Hepatocyte (in vitro differentiated cells): ENCODE measurements at places on chromosomes 4 and X.

- DNase-seq, result no peak
Measured at GRCh38 chr4:144178414-144178813, 37.9 kb upstream of the GYPA start.

DNA sequence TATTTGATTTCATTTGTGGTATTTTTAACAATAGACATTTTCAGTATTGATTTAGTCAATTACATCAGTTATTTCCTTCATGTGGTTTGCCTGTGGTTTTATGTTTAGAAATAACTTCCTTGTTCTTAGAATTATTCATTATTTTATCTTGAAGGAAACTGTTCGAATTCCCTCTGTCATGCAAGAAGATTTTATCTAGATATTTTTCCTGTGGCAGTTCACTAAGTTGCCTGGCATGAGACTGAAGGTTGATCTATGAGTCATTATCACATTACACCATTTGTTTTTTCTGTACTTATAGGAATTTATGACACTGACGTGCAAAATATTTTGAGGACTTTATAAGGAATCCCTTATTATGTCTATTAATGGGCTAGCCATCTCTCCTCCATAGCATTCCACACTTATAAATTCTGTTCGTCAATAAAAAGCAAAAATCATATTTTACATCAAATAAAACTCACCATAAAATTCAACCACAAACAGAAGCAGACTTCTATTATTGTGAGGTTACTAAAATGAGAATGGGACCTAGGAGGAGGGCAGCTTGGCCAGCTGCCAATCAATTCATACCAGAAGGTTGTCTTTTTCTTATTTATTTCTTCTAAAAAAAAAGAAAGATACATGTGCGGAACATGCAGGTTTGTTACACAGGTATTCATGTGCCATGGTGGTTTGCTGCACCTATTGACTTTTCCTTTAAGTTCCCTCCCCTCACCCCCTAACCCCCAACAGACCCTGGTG lies 179.0 kb downstream of the KCNIP4 start:
- no peak for DNase-seq

- no peak for DNase-seq
Measured at GRCh38 chrX:153372949-153373348, 28.2 kb downstream of the PNMA6E start.

DNA sequence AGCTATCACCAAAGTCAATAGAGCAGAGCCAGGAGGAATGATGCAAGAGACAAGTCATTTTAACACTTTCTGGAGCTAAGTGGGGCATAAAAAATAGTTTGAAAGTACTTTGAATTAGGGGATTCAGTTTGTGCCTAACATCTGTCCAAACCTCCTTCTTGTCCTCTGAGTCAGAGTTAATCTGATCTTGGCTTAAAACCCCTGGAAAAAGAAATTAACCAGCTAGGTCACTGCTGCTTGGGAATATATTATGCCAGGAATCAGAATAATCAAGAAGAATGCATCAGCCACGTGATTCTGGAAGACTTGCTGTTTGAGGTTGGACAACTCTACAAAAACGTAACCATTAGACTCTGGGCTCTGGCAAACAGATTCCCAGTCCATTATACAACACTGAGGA lies 45.3 kb upstream of the EDA2R start:
- DNase-seq, result no peak

DNA sequence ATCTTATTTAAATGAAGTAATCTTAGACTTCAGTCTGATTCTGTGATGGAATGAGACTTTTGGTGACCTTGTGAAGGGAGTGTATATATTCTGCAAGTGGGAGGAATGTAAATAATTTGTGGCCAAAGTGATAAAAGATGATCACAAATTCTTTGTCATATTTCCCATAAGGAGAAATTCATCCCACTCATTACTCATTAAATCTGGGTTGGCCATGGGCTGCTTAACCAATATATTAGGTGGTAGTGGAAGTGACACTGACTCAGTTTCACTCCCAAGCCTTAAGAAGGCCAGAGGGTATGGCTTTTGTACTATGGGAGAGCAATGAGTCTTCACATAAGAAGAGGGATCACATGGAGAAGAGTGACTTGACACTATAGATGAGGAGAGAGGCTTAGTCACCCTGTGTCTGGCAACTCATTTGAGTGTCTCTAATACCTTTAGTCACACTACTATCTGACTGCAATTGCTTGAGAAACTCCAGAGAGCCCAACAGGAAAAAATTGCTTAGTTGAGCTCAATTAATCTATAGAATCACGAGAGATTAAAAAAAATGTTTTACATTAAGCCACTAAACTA lies 408.2 kb upstream of the PITX2 start:
- no peak for DNase-seq

- no peak for DNase-seq
Measured at GRCh38 chr4:145589916-145590702, 29.1 kb upstream of the MMAA start.

DNA sequence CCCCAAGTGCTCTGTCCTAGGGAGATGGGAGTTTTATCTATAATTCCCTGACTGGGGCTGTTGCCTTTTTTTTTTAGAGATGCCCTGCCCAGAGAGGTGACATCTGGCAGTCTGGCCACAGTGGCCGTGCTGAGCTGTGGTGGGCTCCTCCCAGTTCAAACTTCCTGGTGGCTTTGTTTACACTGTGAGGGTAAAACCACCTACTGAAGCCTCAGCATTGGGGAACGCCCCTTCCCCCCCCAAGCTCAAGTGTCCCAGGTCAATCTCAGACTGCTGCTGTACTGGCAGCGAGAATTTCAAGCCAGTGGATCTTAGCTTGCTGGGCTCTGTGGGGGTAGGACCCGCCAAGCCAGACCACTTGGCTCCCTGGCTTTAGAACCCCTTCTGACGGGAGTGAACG lies 38.3 kb upstream of the CBLL2 start:
- DNase-seq, result no peak

GRCh38 chr4:145936142-145936996 lies 2.3 kb downstream of the ZNF827 start:
- DNase-seq, result peak; percentile 90
